ENCODE measurements at places on chromosomes 13 and 19.

DNA sequence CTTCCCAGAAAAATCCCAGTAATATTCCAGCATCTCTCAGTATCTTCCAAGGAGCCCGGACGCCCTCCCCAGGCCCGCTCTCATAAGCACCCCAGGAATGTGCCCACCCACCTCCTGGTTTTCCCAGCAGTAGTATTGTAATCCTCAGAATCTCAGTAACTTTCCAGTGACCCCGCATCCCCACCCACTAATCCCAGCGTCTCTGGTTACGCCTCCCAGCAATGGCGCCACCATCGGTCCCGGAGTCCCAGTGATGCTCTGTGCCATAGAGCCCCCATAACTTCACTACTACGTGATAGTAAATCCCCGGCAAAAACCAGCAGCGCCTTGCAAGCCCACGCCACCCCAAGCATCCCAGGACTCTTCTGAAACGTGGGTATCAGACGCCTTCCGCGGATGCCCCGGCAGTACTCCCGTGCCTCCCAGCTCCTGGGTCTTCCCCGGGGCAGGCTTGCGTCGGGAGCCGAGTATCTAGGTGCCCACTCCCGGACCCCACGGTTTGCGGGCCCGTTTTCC lies 928 bp upstream of the PNPLA6 start:
- peak; percentile 41 for DNase-seq

GRCh38 chr13:109760402-109760801 lies 26.0 kb downstream of the IRS2 start:
- no peak for DNase-seq

DNA sequence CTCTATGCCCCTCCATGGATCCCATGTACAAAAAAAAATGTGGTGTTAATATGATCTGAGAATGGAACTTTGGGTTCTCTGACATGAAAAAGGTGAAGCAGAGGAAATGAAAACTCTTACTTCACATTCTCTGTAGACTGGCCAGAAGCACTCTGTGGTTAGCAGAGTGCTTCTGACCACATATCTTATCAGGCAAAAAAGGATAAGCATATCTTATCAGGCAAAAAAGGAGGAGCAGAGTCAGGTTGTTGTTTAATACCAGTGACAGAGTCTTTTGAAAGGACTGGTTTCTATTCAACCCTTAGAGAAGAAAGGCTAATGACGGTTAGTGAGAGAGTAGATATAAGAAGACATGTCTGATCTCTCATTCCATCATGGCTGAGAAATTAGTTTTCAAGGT lies 1404.8 kb downstream of the SLITRK1 start:
- no peak for DNase-seq

GRCh38 chr13:100659578-100659977 lies 15.0 kb downstream of the TMTC4 start:
- no peak for DNase-seq

DNA sequence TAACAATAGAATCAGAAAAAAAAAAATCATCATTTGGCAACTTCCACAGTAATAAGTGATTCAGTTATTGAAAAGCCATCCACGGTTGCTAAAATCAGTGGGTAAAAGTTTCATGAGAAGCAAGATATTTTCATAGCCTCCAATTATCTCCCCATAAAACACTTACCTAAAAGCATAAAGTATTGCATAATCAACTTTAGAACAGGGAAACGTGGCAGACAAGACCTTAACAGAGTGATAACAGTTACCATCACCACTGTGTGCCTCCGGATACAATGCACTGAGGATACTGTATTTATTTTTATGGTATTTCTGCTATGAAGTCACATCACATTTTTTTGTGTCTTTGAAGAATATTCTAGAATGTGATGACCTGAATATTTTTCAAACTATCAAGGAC lies 37.0 kb downstream of the ABCC4 start:
- no peak for DNase-seq

DNA sequence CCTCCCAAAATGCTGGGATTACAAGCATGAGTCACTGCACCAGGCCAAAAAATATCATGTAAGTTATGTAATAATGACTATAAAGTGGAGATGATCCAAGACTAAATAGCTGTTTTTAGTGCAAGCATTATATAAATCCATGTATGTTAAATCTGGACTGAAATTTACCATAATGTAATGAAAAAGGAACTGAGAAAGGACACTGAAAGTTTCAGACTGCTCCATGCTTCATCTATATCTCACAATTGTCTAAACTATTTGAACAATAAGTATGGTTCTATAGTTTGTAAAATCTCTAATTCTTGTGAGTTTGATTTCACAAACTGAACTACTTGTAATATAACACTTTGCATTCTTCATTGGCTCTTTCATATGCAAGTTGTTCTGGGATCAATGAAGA lies 2299.5 kb downstream of the PCDH9 start:
- no peak for DNase-seq

DNA sequence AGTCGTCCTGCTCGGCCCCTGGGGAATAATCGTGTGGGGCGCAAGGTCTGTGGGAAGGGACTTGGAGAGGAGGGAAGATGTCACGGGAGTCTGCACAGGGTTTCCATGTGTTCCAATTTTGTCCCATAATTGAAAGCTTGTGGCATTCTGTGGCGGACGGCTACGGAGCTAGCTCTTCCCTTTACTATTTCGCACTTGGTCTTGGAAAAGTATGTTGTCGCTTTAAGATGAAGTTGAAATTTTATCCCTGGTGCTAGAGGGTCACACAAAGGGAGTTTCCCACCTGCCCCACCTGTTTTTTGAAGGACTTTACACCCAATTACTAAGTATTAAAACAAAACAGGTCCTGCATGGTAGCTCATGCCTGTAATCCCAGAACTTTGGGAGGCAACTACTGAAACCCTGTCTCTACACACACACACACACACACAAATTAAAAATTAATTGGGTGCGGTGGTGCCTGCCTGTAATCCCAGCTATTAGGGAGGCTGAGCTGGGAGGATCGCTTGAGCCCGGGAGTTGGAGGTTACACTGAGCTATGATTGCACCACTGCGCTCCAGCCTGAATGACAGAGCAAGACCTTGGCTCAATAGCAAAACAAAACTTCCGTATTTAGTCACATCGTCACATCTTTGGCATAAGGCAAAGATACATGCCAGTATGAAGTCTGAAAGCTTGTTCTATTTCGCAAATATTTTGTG lies 967 bp upstream of the TPT1 start:
- DNase-seq = no peak

DNA sequence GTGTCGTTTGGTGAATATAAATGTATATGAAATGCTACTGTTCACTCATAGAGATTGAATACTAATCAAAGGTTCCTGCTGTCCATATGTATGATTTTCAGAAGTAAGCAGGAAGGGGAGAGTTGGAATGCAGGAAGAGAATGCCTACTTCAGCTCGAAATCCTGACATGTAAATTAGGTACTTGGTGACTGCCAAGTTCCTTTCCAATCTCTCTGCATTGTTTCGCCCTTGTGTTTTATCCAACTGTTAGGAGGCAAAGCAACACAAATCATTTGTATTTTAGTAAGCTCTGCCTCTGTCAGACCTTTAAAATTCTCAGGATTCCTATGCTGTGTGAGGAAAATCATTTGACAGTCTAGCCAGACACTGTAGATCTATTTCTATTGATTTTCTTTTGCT lies 9.0 kb downstream of the STARD13 start:
- no peak for DNase-seq

GRCh38 chr19:55473225-55474012 lies 3.0 kb upstream of the ZNF628 start:
- DNase-seq = no peak

- DNase-seq = no peak
Measured at GRCh38 chr13:98606296-98606695, 29.4 kb upstream of the STK24 start.

GRCh38 chr19:47901370-47901769 lies 15.3 kb upstream of the SULT2A1 start:
- DNase-seq = no peak
